ENCODE measurements at places on chromosomes 16 and 17.

GRCh38 chr17:2136241-2136640 lies 81.3 kb downstream of the HIC1 start:
- DNase-seq = no peak

DNA sequence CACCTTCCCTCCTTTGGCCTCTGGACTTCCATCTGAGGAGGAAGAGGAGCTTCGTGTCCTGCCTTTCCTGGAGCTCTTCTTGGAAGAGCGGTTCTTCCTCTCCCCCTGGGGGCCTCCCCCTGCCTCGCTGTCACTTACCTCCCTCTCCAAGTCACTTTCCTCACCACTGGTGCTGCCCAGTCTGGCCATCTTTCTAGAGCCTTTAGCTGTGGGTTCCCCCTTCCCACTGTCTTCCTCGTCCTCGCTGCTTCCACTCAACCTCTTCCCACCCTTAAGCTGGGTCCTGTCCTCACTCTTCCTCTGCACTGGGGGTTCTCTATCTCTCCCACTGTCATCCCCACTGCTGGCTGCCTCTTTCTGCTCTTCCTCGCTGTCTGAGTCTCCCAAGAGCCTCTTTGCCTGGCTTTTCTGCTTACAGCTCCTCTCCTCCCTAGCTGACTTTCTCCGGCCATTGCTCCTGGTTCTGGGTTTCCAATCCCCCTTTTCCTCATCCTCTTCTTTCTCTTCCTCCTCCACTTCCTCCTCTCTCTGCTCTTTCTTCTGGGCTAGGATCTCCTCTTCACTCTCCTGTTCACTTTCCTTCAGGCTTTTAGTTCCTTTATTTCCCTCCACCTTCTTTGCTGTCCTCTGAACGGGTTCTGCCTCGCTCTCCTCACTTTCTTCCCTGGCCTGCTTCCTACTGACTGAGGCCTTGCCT lies 1.4 kb downstream of the HIRIP3 start:
- no peak for DNase-seq

DNA sequence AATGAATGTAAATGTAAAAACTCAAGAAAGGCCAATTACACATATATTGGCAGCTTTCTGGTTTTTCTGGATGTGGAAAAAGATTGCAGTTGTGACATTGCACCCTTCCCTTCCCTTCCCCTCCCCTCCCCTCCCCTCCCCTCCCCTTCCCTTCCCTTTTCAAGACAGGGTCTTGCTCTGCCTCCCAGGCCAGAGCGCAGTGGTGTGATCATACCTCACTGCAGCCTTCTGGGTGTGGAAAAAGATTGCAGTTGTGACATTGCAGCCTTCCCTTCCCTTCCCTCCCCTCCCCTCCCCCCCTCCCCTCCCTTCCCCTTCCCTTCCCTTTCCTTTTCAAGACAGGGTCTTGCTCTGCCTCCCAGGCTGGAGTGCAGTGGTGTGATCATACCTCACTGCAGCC lies 41.7 kb downstream of the PIK3R5 start:
- DNase-seq = no peak

- no peak for DNase-seq
Observed at GRCh38 chr16:84652566-84652965, 4.3 kb downstream of the KLHL36 start.

- DNase-seq = no peak
Observed at GRCh38 chr17:58989629-58990028, 117.1 kb downstream of the TRIM37 start.

DNA sequence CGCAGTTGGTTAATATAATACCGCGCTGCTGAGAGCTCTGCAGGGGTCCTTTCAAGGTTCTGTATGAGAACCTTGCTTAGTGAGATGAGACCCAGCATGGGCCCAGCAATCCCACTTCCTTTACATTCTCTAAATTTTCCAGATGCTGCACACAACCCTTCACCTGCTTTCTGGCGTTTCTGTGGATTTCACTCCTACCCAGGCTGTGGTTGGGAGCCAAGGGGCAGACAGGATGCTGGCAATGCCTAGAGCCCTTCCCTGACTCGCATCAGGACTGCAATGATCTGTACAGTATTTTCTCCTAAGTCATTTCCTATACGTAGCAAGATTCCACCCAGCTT lies 10.1 kb upstream of the PIPOX start:
- no peak for DNase-seq

- DNase-seq = no peak
Observed at GRCh38 chr17:44272321-44272951, 4.5 kb upstream of the SLC4A1 start.

GRCh38 chr16:81645266-81645694 lies 133.8 kb upstream of the PLCG2 start:
- no peak for DNase-seq

DNA sequence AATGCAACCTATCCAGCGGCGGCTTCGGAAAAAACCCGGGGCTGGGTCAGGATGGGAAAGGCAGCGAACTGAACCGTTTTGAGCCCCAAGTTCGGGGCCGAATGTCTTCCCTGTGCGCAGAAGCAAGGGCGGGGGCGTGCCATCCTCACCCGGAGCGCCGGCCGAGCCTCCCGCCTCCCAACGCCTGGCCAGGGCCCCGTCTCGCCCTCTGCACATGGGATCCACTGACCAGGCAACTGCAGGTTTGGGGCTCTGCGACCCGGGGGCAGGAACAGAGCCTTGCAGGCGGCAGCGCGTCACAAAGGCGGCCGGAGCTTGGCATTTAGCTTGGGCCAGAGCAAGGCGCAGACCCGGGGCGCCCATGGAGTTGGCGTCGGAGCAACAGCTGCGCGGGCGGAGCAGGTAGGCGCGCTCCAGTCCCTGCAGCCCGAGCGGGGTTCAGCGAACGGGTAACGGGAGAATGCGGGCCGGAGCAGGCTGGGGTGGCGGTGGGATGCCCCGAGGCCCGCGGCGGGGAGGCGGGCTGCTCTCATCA lies at the start of gene FBXO39:
Gene FBXO39, plus strand, starts transcription at position 345 of the 535 bp plus-strand sequence. CDS start 3,654 bp downstream, outside the sequence.
- no peak for DNase-seq

- DNase-seq = no peak
Observed at GRCh38 chr16:11005611-11005975, 61.2 kb downstream of the CLEC16A start.

GRCh38 chr17:49703557-49704277 lies 4.0 kb downstream of the SLC35B1 start:
- no peak for DNase-seq

DNA sequence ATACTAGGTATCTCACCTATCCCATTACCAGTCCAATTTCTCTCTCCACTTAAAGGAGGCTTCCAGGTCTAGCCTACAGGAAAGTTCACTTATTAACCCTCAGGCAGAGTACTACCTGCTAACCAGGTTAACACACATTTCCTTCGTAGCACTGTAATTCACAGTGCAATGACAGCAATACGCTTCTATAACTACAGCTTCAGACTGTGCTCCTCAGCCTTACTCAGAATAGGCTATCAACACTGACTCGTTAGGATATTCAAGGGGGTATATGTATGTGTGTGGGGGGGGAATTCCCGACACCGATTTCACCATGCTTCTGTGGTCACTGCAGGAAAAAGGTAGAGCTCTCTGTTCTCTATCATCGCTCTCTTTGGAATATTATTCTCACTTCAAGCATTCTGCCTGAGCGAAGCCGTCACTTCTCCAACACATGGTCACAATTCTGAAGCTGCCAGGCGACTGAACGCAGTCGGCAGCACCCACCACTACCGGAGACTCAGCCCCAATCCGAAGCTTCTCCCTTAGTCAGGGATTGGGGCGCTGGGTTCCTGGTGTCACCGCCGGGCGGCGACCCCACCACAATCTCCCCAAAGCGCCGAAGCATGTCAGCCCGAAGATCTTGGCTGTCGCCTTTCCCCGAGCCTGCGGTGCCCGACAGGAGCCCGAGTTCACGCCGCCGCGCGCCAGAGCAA lies 618 bp downstream of the GGA3 start:
- DNase-seq = no peak

GRCh38 chr16:74627506-74628220 lies 20.7 kb upstream of the GLG1 start:
- no peak for DNase-seq

DNA sequence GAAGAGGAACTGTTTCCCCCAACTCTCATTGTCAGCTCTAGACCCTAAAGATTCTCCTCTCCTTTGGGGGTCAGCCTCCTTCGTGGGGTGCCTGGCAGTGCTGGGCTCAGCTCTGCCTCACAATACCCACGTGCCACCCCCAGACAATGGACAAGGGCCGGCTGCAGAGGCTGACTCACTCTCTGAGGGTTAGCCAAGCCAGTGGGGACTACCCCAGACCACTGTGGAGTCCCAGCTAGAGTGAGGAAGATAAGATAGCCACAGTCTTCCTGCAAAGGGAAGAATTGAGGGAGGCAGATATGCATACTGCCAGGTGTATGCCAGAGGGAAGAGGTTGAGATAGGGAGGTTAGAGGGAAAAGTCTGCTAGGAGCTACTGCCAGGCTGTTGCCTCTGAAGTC lies 13.5 kb upstream of the MTMR4 start:
- no peak for DNase-seq

GRCh38 chr17:72175263-72175662 lies 54.4 kb downstream of the SOX9 start:
- DNase-seq = no peak

DNA sequence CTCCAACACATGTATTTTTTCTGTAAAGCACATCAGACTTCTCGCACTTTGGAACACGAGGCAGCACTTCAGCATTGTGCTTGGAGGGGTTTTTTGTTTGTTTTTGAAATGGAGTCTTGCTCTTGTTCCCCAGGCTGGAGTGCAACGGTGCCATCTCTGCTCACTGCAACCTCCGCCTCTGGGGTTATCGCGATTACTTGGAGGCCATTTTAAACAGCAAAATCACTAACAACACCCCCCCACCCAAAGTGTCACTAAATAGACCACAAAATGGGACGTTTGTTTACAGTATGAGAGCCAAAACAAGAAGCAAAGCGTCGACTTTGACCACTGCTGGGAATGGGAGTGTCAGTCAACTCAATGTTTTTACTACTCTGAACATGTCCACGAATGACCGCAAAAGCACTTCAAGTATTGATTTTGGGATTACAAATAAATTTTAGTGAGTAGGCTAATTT lies 9.0 kb upstream of the C16orf87 start:
- no peak for DNase-seq

DNA sequence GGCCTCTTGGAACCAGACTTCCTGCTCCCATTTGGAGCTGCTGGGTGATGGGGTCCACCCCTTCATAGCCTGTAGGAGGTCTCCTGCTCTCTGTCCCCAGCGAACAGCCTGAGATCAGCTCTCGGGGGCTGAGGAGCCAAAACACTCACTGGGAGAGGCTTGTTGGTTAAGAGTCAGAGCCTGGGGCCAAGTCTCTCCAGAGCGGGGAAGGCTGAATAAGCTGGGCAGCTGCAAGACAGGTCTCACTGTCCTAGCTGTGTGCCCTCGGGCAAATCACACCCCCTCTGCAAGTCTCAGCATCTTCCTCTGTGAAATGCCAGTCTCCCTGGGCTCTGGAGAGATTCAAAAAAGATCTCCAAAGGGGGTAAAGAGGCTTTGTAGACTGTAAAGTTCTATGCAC lies 174.6 kb downstream of the WSCD1 start:
- no peak for DNase-seq

GRCh38 chr17:79977708-79978547 lies 57.7 kb downstream of the TBC1D16 start:
- no peak for DNase-seq

GRCh38 chr16:30473231-30474073 lies 910 bp downstream of the ITGAL start:
- DNase-seq = no peak

GRCh38 chr17:15972497-15972951 lies 27.0 kb downstream of the ZSWIM7 start:
- DNase-seq = no peak

- DNase-seq = no peak
Observed at GRCh38 chr17:7293159-7293558, 1.3 kb downstream of the YBX2 start.

GRCh38 chr17:76524598-76525512 lies 12.7 kb downstream of the CYGB start:
- DNase-seq = no peak

GRCh38 chr16:75309899-75310430 lies 58.5 kb upstream of the BCAR1 start:
- DNase-seq = no peak

DNA sequence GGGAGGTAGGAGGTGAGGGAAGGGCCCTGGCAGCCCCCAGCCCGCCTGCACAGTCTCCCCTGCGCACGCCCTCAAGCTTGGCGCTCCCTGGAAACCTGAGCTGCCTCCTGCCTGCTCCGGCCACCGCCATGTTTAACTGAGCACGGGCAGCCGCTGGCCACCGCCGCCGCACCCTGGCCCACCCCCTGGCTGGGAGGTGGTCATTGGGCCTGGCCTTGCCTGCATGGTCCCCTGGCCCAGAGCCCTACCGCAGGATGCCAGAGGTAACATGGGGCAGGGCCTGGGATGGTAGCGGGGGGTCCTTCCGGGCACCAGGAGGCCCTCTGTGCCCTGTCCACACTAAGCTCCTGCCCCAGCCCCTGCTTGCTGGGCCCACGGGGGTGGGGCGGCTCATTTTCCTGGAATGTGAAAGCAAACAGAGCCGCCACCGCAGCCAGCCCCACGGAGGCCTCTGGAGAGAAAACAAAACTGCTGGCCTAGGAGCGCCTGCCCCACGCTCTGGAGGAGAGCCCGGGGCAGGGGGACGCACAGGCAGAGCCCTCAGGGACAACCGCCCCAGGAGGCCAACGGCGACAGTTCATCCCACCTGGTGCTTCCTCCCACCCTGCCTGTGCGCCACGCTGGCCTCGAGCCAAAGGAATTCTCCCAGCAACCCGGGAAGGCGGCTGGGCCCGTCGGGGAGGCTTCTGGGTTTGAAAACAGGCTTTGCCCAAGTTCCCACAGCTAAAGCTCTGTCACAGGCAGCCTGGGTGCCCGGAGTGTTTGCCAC lies 8.9 kb downstream of the NHERF2 start:
- peak; percentile 60 for DNase-seq

- no peak for DNase-seq
Observed at GRCh38 chr16:69867784-69868560, 83.2 kb upstream of the CLEC18A start.

GRCh38 chr16:29757950-29758466 lies 12.2 kb upstream of the C16orf54 start:
- DNase-seq = peak; percentile 15

DNA sequence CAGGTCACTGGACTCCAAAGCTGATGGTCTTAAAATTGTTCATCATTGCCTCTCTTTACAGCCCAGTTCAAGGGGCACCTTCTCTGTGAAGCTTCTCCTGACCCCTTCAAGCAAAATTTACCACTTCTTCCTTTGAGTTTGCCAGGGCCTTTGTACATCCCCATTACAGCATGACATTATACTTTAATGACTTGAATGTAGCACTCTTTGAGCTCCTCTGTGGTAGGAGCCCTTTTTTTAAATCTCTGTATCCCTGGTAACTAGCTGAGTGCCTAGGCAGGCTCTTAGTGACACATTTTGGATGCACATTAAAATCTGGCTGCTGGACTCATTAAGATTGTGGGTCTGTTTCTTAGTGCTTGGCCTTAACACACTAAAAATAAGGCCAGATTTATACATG lies 412.1 kb downstream of the CA10 start:
- no peak for DNase-seq

- DNase-seq = no peak
Observed at GRCh38 chr17:42774066-42774745, 957 bp downstream of the VPS25 start.

DNA sequence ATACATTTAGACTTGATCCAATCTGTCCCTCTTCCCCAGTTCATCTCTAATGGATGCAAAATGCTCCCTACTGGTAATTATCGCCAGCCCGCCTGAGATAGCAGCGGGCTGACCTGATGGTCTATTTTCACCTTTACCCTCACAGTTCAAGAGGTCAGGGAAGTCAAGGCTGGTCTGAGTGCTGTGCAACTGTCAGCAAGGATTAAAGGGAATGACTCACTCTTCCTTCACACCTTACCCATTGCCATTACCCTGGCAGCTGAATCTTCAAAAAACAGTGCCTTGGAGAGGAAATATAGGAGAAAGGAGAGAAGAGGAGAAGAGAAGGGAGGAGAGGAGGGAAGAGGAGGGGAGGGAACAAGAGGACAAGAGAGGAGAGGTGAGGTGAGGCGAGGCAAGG lies 36.3 kb downstream of the GRB7 start:
- DNase-seq = no peak

Data from AG09319 (cell line).